ENCODE measurements at places on chromosomes 2 and 18.

DNA sequence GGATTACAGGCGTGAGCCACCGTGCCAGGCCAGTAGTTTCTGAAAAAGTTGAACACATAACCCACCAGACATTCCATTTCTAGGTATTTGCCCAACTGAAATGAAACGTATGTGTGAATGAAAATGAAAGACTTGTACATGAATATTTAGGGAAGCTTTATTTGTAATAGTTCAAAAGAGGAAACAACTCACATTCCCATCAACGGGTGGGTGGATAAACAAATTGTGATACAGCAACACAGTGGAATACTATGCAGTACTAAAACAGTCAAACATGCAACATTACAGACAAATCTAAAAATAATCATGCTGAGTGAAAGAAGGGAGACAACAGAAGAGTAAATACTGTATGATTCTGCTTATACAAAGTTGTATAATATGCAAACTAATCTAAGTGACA lies 46.8 kb downstream of the TMEM131 start:
- DNase-seq = no peak

- no peak for DNase-seq
Observed at GRCh38 chr2:7169593-7169992, 252.4 kb downstream of the RNF144A start.

GRCh38 chr2:216447293-216447692 lies 35.0 kb downstream of the SMARCAL1 start:
- DNase-seq = no peak

- peak; percentile 36 for DNase-seq
Observed at GRCh38 chr2:237219826-237220225, 134.1 kb downstream of the COPS8 start.

GRCh38 chr18:79323471-79323870 lies 72.3 kb upstream of the NFATC1 start:
- DNase-seq = no peak

DNA sequence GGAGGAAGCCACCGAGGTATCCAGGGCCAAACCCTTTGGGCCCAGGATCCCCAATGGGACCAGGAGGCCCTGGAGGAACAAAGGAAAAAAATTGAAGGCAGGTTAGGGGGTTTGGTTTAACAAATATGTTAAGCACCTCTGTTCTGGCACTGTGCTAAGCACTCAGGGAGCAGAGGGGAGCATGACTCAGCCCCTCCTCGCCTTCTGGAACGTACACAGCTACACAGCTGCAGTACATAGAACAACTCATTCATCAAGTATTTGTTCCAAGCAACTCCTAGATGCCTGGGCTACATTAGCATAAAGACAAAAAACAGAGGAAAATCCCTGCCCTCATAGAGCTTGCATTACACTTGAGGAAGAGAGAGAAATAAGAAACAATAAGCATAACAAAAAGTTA lies 153.6 kb downstream of the COL4A4 start:
- DNase-seq = peak; percentile 18

GRCh38 chr18:23765931-23766330 lies 76.7 kb downstream of the LAMA3 start:
- DNase-seq = no peak

- DNase-seq = peak; percentile 16
Observed at GRCh38 chr18:43789234-43790000, 512.1 kb upstream of the SYT4 start.

- DNase-seq = no peak
Observed at GRCh38 chr2:51344886-51345285, 313.0 kb upstream of the NRXN1 start.

- DNase-seq = no peak
Observed at GRCh38 chr2:44778671-44779476, 162.6 kb upstream of the SIX3 start.

DNA sequence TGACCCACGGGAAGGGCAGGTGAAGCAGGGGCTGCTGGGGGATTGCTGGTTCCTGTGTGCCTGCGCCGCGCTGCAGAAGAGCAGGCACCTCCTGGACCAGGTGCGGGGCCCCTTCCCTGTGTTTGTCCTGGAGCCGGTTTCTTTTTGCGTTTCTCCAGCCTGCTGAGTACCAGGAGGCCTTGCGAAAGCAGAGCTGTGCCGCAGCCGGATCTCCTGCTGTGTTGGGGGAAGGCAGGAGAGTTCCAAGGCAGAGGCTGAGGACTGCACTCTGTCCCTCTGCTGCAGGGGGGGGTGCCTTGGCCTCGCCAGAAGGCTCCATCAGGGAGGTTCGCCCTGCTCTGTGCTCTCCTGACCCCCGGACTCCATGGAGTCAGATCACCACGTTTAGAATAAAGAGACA lies 2.8 kb downstream of the CAPN10 start:
- DNase-seq = no peak

GRCh38 chr2:235478609-235479008 lies 15.2 kb upstream of the AGAP1 start:
- no peak for DNase-seq

DNA sequence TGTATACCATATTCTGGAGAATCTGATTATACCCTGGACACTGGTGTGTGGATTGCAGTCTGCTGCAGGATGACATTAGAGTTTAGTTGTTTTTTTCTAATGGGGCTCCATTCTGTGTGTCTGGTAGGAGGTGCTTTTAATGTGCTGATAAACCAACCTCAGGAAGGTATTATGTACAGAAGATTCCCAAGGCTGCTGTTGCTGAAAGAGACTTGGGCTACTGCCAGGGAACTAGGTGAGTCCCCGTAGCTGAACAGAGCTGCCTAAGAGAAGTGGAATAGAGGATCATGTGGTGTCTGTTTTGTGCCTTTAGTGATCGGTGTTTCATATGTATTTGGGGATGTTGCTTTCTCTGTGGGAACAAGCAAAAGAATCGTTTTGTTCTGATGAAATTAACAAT lies 16.5 kb downstream of the SPATA3 start:
- no peak for DNase-seq

GRCh38 chr18:34913837-34914661 lies 127.2 kb upstream of the MAPRE2 start:
- no peak for DNase-seq

- peak; percentile 36 for DNase-seq
Observed at GRCh38 chr18:49072524-49072934, 121.8 kb upstream of the SMAD7 start.
